Activated CD4-positive, alpha-beta T cell treated with anti-CD3 and anti-CD28 coated beads, Interleukin-2, amount 10 ng/mL, durations not matched to agents 7 days and 5 days (primary cell): ENCODE measurements at places on chromosomes 11 and 22. TPM values are rescaled to one million over a fixed set of nuclear protein-coding genes. Genes with fewer than 3 reads are reported as not detected.
A peak's percentile ranks its signal among the peaks of the same experiment; 100 is the strongest.

DNA sequence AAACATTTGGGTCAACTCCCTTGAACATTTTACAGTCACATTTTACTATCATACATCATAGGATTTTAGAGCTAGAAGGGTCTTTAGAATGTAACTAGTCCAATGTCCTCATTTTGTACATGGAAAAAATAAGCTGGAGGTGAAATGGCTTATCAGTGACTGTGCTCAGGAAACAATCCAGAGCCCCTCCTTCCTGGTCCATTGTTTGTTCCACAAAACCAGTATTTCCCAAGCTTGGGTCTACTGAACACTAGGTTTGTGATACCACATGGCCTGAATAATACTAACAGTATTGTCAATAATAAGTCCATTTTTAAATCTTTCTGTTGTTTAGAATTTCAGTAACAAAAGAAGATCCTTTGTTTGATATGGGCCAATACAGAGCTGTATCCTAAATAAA lies 27.1 kb downstream of the PDGFD start:
- H3K27ac ChIP-seq = no peak overlapping the region
- no peak overlapping the region for H3K4me3 ChIP-seq
- DNase-seq = no peak
- H3K36me3 ChIP-seq = no peaks in the 10 kb centered on the region
- no peaks in the 10 kb centered on the region for H3K27me3 ChIP-seq
- no peaks in the 10 kb centered on the region for H3K4me1 ChIP-seq

GRCh38 chr11:68312780-68313573 lies 586 bp downstream of the LRP5 start:
- peaks cover 4% of the 10 kb centered on the region for H3K27me3 ChIP-seq
- H3K27ac ChIP-seq = peak overlapping the region; percentile 85
- peak overlapping the region; percentile 87 for H3K4me3 ChIP-seq
- peaks cover 53% of the 10 kb centered on the region for H3K4me1 ChIP-seq

DNA sequence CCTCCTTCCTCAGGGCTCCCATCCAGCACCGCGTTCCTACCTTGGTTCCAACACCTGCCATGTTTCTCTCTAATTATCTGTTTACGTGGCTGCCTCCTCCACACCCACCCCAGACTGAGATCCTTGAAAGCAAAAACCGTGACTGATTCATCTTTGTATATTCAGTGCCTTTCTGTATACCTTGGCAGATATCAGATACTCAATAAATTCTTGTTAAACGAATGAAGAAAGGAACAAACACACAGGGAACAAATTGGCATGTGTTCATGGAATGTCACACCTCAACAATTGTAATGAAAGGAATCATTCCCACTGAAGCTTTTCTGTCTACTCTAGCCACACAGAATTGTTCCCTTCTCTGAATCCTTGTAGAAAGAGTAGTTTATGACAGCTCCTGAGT lies 20.4 kb upstream of the LRRC55 start:
- H3K4me3 ChIP-seq = no peak overlapping the region
- no peaks in the 10 kb centered on the region for H3K36me3 ChIP-seq
- no peak for DNase-seq
- H3K27me3 ChIP-seq = peaks cover 10% of the 10 kb centered on the region
- no peaks in the 10 kb centered on the region for H3K4me1 ChIP-seq
- no peak overlapping the region for H3K27ac ChIP-seq

DNA sequence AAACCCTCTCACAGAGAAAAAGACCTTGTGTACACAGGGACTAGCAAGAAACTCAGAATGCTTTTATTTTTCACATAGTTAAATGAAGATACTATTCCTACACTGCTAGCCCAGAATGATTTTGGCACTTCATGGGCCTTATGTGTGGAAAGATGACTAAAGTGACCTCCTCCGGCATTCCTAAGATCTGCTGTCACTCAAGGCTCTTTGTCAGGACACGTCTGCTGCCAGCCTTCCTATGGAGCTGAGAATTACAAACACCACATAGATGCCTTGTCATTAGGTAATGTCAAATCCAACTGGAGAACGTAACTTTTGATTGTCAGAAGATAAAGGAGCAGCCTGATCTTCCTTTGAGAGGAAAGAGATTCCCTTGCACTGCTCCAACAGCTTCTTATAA lies 249.1 kb downstream of the FAT3 start:
- no peaks in the 10 kb centered on the region for H3K27me3 ChIP-seq
- H3K4me1 ChIP-seq = no peaks in the 10 kb centered on the region
- H3K27ac ChIP-seq = no peak overlapping the region
- H3K4me3 ChIP-seq = no peak overlapping the region

DNA sequence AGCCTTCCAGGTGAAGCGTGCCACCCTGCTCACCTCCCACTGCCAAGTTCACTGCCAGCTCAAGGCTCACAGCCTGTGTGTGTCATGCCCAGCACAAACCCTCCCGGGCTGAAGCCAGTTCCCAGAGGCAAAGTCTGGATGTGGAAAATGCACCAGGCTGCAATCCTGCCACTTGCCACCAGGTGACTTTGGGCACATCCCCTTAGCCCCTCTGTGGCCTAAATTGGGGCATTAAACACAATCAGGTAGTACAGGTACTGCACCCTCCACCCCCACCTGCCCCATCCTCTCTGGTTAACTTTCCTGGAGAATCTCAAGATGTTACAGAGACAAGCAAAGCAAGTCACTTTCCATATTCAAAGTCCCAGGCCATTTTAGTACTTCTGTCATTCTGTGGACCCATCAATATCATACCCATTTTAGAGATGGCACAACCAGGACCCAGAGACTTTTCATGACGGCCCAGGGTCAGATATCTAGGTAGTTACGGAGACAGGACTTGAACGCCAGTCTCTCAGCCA lies 1.8 kb upstream of the RASD2 start:
- DNase-seq = peak; percentile 14
- no peak overlapping the region for H3K4me3 ChIP-seq
- H3K27me3 ChIP-seq = peaks cover 38% of the 10 kb centered on the region
- no peaks in the 10 kb centered on the region for H3K36me3 ChIP-seq
- no peak overlapping the region for H3K27ac ChIP-seq
- H3K4me1 ChIP-seq = peaks cover 4% of the 10 kb centered on the region

DNA sequence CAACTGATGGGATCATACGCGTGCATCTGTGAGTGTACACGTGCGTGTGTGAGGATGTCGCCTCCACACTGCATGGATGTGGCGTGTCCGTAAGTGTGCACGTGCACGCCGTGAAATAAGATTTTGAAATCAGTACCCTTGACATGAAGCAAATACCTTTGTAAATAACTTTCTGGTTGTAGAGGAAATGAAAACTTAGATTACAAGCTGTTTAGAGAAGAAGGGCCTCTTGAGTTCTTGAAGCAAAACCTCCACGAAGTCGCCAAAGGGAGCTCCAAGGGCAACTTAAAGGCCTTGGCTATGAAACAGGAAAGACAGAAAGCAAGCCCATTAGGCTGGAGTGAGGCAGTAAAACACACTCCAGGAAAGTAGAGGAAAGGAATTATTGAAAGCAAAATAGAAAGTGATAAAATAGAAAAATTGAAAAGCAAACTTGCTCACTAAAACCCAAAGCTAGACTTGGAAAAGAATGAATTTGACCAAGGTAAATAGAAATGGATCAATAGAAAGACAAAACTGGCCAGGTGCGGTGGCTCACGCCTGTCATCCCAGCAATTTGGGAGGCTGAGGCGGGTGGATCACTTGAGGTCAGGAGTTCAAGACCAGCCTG lies 29.7 kb upstream of the TOLLIP start:
- no peak overlapping the region for H3K27ac ChIP-seq
- H3K4me3 ChIP-seq = no peak overlapping the region
- peaks cover 1% of the 10 kb centered on the region for H3K36me3 ChIP-seq

GLYATL2 gene
- not detected for total RNA-seq

POU2AF1 gene
- 2.4 TPM for total RNA-seq

DNA sequence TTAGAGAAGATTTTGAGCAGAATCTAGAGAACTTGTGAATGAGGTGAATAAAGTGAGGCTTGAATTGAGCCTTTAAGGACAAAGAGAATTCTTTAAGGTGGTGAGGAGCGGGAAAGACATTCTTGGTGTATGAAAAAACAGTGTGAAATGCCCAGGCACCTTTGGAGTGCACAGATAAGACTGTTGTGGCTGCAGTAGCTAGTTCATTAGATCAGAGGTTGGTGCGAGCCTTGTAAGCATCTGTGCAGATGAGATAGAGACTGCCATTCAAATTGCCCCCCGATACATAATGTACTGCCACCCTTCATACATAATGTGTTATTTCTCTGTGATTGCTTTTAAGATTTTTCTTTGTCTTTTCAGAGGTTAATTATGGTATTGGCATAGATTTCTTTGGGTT lies 31.3 kb downstream of the ATXN10 start:
- no peaks in the 10 kb centered on the region for H3K27me3 ChIP-seq
- peaks cover 48% of the 10 kb centered on the region for H3K36me3 ChIP-seq
- peaks cover 2% of the 10 kb centered on the region for H3K4me1 ChIP-seq
- no peak overlapping the region for H3K4me3 ChIP-seq

GRCh38 chr11:77083566-77084245 lies 16.9 kb downstream of the CAPN5 start:
- no peak overlapping the region for H3K4me3 ChIP-seq
- DNase-seq = no peak
- peaks cover 23% of the 10 kb centered on the region for H3K4me1 ChIP-seq
- peaks cover 2% of the 10 kb centered on the region for H3K27me3 ChIP-seq

CD248 gene
- 2.4 TPM for total RNA-seq

LINC01488 gene
- total RNA-seq = not detected

DNA sequence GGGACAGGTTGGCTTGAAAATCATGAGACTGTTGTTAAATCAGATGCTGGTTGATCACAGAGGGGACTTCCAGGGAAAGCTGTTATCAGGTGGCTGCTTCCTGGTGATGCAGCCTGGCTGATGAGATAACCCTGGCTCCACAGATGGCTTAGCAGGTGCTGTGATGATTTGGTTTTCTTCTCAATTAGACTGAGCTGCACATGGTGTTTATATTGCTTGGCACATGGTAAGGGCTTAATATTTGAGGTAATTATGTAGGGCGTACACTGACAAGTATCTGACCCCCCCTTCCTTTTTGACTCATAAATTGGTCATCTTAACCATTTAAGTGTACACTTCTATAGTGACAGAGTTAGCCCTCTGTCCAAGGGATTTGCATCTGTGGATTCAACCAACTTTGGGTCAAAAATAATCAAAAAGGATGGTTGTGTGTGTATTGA lies 7.0 kb downstream of the RPS3 start:
- no peak overlapping the region for H3K27ac ChIP-seq
- no peak for DNase-seq
- peaks cover 41% of the 10 kb centered on the region for H3K4me1 ChIP-seq
- H3K36me3 ChIP-seq = peaks cover 55% of the 10 kb centered on the region
- H3K4me3 ChIP-seq = no peak overlapping the region

DNA sequence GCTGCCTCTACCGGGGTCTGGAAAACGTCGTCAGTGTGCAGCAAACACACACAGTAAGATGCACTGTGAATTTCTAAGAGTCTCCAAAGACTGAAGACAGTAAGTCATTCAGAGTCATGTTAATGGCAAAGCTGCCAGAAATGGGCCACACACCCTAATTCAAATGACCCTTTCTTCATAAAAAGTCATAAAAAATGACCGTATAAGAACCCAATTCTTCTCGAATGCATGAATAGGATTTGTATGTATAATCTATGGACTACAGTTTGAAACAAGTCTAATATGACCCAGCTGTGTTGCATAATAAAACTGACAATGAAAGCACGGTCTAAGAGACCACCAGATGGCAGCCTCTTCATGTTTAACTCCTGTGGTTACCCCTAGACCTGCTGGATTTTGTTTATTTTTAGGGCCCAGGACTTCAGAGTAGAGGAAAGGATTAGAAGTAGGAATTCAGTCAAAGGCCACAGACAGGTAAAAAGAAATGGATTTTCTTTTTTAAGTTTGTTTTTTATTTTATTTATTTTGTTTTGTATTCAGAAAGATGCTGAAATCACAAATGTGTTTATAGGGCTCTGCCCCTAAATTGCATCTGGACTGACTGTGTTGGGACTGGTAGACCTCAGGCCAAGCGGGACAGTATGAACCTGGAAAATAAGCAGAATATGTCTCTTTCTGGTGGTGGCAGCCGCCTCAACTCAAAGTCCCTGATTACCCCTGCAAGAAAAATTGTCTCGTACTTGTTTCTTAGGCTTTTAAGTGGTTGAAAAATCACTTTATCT lies 32.1 kb upstream of the SLC5A12 start:
- H3K27ac ChIP-seq = no peak overlapping the region
- H3K36me3 ChIP-seq = no peaks in the 10 kb centered on the region
- H3K27me3 ChIP-seq = no peaks in the 10 kb centered on the region
- no peak overlapping the region for H3K4me3 ChIP-seq
- H3K4me1 ChIP-seq = no peaks in the 10 kb centered on the region

- H3K4me3 ChIP-seq = no peak overlapping the region
- no peak for DNase-seq
- H3K4me1 ChIP-seq = no peaks in the 10 kb centered on the region
- H3K36me3 ChIP-seq = no peaks in the 10 kb centered on the region
- peaks cover 16% of the 10 kb centered on the region for H3K27me3 ChIP-seq
- no peak overlapping the region for H3K27ac ChIP-seq
These were observed 5.2 kb downstream of the C22orf31 start for GRCh38 chr22:29056472-29056871.

MYOD1 gene
- total RNA-seq = not detected

DNA sequence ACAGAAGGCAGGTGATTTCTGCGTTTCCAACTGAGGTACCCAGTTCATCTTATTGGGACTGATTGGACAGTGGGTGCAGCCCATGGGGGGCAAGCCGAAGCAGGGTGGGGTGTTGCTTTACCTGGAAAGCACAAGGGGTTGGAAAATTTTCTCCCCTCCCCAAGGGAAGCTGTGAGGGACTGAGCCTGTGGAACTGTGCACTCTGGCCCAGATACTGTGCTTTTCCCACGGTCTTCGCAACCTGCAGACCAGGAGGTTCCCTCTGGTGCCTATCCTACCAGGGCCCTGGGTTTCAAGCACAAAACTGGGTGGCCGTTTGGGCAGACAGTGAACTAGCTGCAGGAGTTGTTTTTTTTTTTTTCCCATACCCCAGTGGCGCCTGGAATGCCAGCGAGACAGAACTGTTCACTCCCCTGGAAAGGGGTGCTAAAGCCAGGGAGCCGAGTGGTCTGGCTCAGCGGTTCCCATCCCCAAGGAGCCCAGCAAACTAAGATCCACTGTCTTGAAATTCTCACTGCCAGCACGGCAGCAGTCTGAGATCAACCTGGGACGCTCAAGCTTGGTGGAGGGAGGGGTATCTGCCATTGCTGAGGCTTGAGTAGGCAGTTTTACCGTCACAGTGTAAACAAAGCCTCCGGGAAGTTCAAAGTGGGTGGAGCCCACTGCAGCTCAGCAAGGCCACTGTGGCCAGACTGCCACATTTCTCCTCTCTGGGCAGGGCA lies 97.2 kb downstream of the JRKL start:
- no peak overlapping the region for H3K4me3 ChIP-seq
- no peak overlapping the region for H3K27ac ChIP-seq
- no peaks in the 10 kb centered on the region for H3K4me1 ChIP-seq

- no peak for DNase-seq
- H3K36me3 ChIP-seq = no peaks in the 10 kb centered on the region
- no peak overlapping the region for H3K27ac ChIP-seq
- peaks cover 2% of the 10 kb centered on the region for H3K27me3 ChIP-seq
- H3K4me3 ChIP-seq = no peak overlapping the region
- no peaks in the 10 kb centered on the region for H3K4me1 ChIP-seq
These were observed 59.9 kb downstream of the RRM1 start for GRCh38 chr11:4154503-4154902.

PNPLA5 gene
- not detected for total RNA-seq

NRGN gene
- 8.9 TPM for total RNA-seq

- peaks cover 30% of the 10 kb centered on the region for H3K27me3 ChIP-seq
- H3K4me3 ChIP-seq = no peak overlapping the region
- no peak for DNase-seq
- peaks cover 9% of the 10 kb centered on the region for H3K4me1 ChIP-seq
These were observed 603 bp upstream of the ZFTA start for GRCh38 chr11:63769042-63769713.

- no peaks in the 10 kb centered on the region for H3K4me1 ChIP-seq
- no peak overlapping the region for H3K4me3 ChIP-seq
- DNase-seq = no peak
- no peak overlapping the region for H3K27ac ChIP-seq
These were observed 136.6 kb downstream of the ELP4 start for GRCh38 chr11:31646216-31646615.
